ENCODE measurements at places on chromosomes 1 and 21. TPM values are rescaled to one million over a fixed set of nuclear protein-coding genes. Genes with fewer than 3 reads are reported as not detected.

ZBTB48 gene
- polyA plus RNA-seq: 13.2 TPM

OTUD7B gene
- polyA plus RNA-seq: not detected

AVPR1B gene
- not detected for polyA plus RNA-seq

VCAM1 gene
- not detected for polyA plus RNA-seq

TFF2 gene
- not detected for polyA plus RNA-seq

CFAP141 gene
- polyA plus RNA-seq: not detected

BARHL2 gene
- not detected for polyA plus RNA-seq

TCHH gene
- not detected for polyA plus RNA-seq

CFHR1 gene
- not detected for polyA plus RNA-seq

SYDE2 gene
- not detected for polyA plus RNA-seq

MANEAL gene
- 0.56 TPM for polyA plus RNA-seq

FCRL2 gene
- not detected for polyA plus RNA-seq

CAMTA1 gene
- polyA plus RNA-seq: 89.6 TPM

PEA15 gene
- polyA plus RNA-seq: 23.6 TPM

LCE1A gene
- not detected for polyA plus RNA-seq

GJB4 gene
- not detected for polyA plus RNA-seq

THRAP3 gene
- 14.1 TPM for polyA plus RNA-seq

ZSWIM5 gene
- not detected for polyA plus RNA-seq

PRELP gene
- not detected for polyA plus RNA-seq

COL11A1 gene
- not detected for polyA plus RNA-seq

SLC1A7 gene
- not detected for polyA plus RNA-seq

OLFML3 gene
- not detected for polyA plus RNA-seq

HJV gene
- not detected for polyA plus RNA-seq

DRAM2 gene
- 204 TPM for polyA plus RNA-seq

FMO3 gene
- polyA plus RNA-seq: not detected

C1QB gene
- 24.8 TPM for polyA plus RNA-seq

GNAT2 gene
- polyA plus RNA-seq: not detected

ATP6V1G3 gene
- not detected for polyA plus RNA-seq

GJA8 gene
- polyA plus RNA-seq: not detected

AADACL3 gene
- polyA plus RNA-seq: not detected

SCYL3 gene
- polyA plus RNA-seq: 2.3 TPM

IFI6 gene
- polyA plus RNA-seq: 276 TPM

ADGRL2 gene
- polyA plus RNA-seq: not detected

EDARADD gene
- polyA plus RNA-seq: not detected

CD84 gene
- 31.8 TPM for polyA plus RNA-seq

GPR37L1 gene
- polyA plus RNA-seq: not detected

GSTM5 gene
- polyA plus RNA-seq: not detected

HUNK gene
- polyA plus RNA-seq: not detected

RIPPLY3 gene
- polyA plus RNA-seq: not detected

S100A7A gene
- not detected for polyA plus RNA-seq

ANGEL2 gene
- polyA plus RNA-seq: 17.5 TPM

SLC16A4 gene
- 0.15 TPM for polyA plus RNA-seq

SELE gene
- polyA plus RNA-seq: not detected

ADCY10 gene
- polyA plus RNA-seq: not detected

HPCAL4 gene
- 0.03 TPM for polyA plus RNA-seq

LIN9 gene
- polyA plus RNA-seq: 0.76 TPM

USH2A gene
- not detected for polyA plus RNA-seq

KHDRBS1 gene
- polyA plus RNA-seq: 51.6 TPM

AMY2A gene
- not detected for polyA plus RNA-seq

FNDC7 gene
- polyA plus RNA-seq: not detected

MYOC gene
- polyA plus RNA-seq: not detected

RAB7B gene
- 0.52 TPM for polyA plus RNA-seq

CDK18 gene
- polyA plus RNA-seq: 0.66 TPM

OLFM3 gene
- polyA plus RNA-seq: not detected

C1orf115 gene
- 1.9 TPM for polyA plus RNA-seq

MASP2 gene
- polyA plus RNA-seq: not detected

ZNF695 gene
- not detected for polyA plus RNA-seq

COL24A1 gene
- polyA plus RNA-seq: 0.11 TPM

PEAR1 gene
- not detected for polyA plus RNA-seq
